ENCODE measurements at places on chromosomes 3 and 15.

DNA sequence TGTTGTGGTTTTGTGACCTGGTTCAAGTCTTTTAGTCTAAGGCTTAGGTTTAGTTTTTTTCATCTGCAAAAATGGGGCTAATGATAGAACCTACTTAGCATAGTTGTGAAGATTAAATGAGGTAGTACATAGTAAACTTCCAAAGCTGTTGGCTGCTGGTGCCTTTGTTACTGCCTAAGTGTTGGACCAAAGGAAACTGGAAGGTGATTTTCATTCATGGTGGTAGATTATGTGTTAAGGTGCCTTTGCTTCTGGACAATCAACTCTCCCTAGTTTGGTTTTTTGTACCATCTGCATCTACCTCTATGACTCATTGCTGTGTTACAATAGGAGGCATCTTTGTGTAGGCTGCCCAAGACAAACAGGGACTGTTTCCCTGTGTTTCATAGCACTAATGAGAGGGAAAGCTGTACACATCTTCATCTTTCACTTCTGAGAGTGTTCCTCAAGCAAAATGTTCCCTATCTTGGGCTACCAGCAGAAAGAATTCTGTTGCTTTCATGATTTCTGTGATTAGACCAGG is 3.2 kb downstream of the MAP2K1 start:
- no peak for DNase-seq

- DNase-seq, result no peak
Measured at GRCh38 chr15:54599386-54599785, 597.4 kb downstream of the RSL24D1 start.

DNA sequence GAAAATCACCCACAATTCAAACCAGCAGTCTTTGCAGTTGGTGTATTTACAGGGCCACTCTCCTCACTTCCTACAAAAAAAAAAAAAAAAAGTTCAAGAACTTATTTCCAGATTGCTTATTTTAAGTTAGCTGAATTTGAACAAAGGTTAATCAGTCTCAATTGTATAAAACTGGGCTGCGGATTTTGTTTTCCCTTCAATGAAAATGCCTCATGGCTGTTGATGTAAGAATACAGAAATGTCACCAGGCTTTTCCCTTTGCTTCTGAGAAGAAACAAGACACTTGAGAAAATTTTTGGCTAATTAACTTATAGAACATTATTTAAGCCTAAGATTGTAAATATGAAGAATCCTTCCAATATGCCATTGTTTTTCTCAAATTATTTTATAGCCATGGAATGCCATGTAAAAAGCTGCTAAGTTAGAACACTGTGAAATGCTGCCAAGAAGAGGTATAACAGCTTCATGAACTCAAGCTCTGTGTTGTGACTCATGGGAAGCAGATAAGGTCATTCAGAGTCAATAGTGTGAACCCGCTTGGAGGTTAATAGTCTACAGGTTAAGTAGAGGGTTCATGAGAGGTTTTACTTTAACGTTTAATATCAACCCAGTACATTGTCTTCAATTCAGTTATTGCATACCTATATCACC is 84.3 kb upstream of the ABI3BP start:
- no peak for DNase-seq

GRCh38 chr3:115445559-115445958 is 177.8 kb upstream of the GAP43 start:
- no peak for DNase-seq

- DNase-seq, result no peak
Measured at GRCh38 chr3:87207460-87207859, 19.6 kb upstream of the CHMP2B start.

- DNase-seq, result no peak
Measured at GRCh38 chr3:128855569-128855968, 23.9 kb upstream of the ACAD9 start.

GRCh38 chr3:28210968-28211713 is 30.3 kb upstream of the CMC1 start:
- no peak for DNase-seq

DNA sequence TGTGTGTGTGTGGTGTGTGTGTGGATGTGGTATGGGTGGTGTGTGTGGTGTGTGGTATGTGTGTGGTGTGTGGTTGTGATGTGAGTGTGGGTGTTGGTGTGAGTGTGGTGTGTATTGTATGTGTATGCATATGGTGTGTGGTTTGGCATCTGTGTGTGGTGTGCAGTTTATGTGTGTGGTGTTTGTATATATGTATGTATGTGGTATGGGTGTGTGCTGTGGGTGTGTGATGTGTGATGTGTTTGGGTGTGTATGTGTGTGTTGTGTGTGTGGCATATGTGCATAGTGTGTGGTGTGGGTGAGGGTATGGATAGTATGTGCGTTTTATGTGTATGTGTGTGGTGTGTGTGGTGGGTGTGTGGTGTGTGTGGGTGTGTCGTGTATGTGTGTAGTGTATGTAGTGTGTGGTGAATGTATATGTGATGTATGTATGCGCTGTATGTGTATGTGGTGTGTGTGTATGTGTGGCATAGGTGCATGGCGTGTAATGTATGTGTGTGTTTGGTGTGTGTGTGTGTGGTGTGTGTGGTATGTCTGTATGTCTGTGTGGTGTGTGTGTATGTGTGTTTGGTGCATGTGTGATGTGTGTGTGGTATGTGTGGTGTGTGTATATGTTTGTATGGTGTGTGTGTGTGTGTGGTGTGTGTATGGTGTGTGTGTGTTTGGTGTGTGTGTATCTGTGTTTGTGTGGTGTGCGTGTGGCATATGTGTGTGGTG is 58.0 kb downstream of the EFCAB12 start:
- DNase-seq, result no peak

DNA sequence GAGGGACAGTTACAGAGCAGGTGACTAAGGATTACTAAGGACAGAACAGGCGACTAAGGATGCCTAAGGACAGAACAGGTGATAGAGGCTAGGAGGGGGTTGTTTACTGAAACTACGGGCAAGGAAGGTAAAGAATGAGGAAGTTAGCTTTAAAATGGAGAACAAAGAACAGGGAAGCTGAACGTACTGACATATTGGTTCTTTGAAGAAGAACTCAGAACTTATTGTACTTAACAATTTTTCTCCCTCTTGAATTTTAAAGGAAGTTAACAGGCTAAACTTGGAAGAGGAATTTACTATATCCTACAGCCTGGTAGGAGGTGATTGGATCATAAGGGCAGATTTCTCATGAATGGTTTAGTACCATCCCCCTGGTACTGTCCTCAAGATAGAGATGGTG is 290.2 kb downstream of the SHQ1 start:
- no peak for DNase-seq

DNA sequence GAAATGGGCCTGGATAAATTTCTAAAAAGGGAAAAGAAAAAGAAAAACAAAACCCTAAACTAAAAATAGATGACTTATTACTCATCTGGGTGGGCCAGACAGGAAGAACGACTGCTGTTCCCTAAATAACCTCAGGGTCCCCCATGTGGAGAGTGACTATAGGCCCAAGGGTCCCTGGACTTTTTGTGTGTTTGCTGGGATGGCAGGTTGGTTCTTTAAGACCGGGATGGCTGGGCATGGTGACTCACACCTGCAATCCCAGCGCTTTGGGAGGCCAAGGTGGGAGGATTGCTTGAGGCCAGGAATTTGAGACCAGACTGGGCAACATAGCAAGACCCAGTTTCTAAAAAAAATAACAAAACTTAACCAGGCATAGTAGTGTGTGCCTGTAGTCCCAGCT is 43.8 kb upstream of the TRA2B start:
- DNase-seq, result no peak

- DNase-seq, result no peak
Measured at GRCh38 chr3:217099-217813, 20.7 kb downstream of the CHL1 start.

- DNase-seq, result no peak
Measured at GRCh38 chr3:44297255-44297654, 41.3 kb upstream of the TCAIM start.

DNA sequence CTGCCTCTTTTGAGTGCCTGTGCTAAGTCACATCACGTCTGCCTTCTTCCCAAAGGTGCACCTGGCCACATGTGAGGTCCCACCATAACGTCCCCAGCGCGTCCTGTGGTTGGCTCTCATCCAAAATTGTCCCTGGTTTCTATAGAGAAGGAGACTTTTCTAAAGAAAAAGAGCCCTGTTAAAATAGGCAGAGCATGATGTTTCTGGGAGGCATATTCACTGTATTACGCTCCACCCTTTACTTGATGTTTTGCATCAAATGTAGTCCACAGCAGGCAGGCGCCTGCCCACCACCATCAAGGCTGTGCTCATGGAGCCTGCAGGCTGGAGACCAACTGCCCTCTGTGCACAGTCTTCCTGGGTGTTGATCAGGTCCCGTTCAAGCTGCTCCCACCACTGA is 36.3 kb downstream of the WHAMM start:
- no peak for DNase-seq

DNA sequence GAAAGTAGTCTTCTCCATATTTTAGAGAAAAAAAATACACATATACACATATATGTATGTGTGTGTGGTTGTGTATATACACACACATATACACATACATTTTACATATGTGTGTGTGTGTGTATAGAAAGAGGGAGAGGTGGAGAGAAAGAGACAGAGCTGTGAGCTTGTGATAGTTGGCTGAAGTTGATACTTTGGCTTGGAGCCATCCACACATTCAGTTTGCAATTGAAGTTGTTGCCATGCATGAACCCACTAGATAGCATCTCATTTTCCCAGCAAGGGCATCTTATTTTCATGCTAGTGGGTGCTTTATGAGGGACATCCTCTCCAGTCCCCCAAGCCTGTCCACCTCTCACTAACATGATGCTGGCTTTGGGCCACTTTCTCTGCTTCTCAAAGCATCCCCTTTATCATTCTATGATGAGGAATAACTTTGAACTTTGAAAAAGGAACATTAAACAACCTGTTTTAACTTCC is 228.6 kb downstream of the ZNF621 start:
- no peak for DNase-seq

All from substantia nigra (tissue), 51 donors.